Ovary (tissue), 10 donors: ENCODE measurements at places on chromosomes 2 and 18. TPM values are rescaled to one million over a fixed set of nuclear protein-coding genes. Genes with fewer than 3 reads are reported as not detected.

The VPS4B gene
- total RNA-seq = 39.7 TPM

The SMC6 gene
- 13.8 TPM for total RNA-seq

- DNase-seq = no peak
Observed at GRCh38 chr2:42073739-42074503, 26.1 kb downstream of the PKDCC start.

DNA sequence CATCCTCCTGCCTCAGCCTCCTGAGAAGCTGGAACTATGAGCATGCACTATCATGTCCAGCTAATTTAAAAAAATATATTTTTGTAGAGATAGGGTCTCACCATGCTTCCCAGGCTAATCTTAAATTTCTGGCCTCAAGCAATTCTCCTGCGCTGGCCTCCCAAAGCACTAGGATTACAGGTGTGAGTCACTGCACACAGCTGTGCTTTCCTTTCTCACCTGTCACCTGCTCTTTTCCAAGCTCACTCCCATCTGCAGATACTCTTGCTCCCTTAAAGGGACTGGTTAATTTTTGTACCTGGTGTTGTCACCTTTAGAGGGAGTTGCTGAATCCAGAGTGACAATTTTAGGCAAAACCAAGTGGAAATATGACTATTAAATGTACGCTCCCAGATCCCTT is 178.2 kb downstream of the LOXHD1 start:
- DNase-seq = no peak

DNA sequence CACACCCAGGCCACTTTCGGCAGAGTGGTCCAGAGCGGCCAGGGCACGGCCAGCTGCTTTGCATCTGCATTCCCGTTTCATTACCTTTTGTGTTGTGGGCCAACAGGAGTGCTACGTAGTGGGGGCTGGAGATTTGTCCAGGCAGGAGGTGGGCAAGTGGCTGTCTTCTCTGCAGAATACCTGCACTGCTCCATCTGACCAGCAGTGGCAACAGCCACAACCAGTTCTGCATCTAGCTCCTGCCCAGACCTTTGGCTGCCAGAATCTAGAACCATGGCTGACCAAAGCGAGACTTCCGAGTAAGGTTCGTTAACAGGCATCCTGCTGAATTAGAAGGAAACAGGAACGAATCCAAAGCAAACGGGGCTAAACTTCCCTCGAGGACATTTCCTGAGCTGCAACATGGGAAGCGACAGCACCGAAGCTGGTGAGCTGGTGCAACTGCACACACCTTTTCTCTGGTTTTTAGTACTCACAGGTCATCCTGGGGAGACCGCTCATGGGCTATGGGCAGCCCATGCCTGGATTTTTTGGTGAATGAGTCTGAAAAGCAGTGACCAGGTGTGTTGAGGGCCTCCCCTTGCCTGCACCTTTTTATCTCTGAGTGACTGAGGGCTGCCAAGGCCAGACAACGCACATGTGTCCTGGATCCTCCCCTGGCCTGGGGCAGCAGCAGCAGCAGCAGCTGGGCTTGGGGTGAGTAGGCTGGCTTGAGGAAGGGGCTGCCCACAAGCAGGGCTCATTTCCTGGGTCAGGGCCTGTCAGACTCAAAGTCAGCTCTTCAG is 10.5 kb downstream of the GDF7 start:
- no peak for DNase-seq

DNA sequence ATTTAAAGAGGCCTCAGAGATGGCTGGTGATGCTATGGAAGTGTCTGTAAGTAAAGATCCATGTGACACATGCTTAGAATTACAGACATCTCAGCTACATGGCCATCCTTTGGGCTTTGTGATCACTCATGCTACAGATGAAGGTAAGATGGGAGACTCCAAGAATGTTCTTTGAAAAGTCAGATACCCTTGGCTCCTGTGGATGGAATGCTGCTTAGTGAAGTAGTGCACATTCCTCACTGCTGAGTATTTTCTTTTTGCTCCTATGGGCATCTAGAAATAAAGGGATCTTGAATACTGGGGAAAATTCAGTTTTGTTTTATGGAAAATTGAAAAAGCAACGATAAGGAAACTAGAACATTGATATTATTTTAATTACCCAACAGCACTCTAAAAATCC is 55.2 kb upstream of the REV1 start:
- DNase-seq = no peak

GRCh38 chr2:56127463-56128152 is 56.2 kb upstream of the CCDC85A start:
- DNase-seq = no peak

DNA sequence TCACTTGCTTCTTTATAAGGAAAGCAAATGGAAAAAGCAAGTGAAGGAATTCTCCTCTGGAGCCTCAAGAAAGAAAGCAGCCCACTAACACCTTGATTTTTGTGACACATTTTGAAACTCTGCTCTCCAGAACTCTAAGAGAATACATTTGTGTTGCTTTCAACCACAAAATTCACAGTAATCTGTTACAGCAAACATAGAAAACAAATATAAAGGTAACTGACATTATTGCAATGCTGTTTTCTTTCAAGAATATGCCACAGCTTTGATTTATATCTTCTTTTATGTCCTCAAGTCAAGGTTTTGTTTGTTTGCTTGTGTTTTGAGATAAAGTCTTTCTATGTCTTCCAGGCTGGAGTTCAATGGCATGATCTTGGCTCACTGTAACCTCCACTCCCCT is 103.1 kb upstream of the FIGN start:
- DNase-seq = no peak
